Pericardium fibroblast (primary cell): ENCODE measurements at places on chromosomes 11 and 22. TPM values are rescaled to one million over a fixed set of nuclear protein-coding genes. Genes with fewer than 3 reads are reported as not detected.

The TRIM49 gene
- not detected in 2 replicates for total RNA-seq

The HOATZ gene
- total RNA-seq: not detected in 2 replicates

The AGBL2 gene
- total RNA-seq: 0.17 and 1.4 TPM in 2 replicates

The GLYAT gene
- not detected in 2 replicates for total RNA-seq

The PAX6 gene
- not detected in 2 replicates for total RNA-seq

The SLC43A3 gene
- 27.8 and 32.3 TPM in 2 replicates for total RNA-seq

The HBB gene
- not detected in 2 replicates for total RNA-seq

The SCGB2A2 gene
- not detected in 2 replicates for total RNA-seq
